ENCODE measurements at places on chromosomes 2 and 18.

DNA sequence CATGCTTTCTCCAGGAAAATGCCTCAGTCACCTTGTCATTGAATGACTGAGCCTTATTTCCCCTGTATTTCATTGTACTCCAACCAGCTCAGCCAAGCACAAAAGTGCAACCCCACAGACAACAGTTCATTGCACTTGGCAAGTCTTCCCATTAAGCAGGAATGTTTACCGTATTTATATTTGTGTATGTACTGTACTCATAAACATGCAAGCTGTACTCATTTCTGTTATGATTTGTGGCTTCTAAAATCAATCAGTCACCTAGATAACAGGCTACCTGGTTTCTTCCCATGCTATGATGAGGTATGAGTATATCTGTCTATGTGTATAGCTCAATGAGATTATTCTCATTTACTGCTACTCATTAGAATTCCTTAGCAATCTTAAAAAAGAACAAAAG, 505.5 kb upstream of the FAM98A start:
- DNase-seq = no peak

- no peak for DNase-seq
Observed at GRCh38 chr2:161570424-161571050, 53.7 kb upstream of the SLC4A10 start.

GRCh38 chr2:26740890-26741302, 23.2 kb upstream of the SLC35F6 start:
- no peak for DNase-seq

DNA sequence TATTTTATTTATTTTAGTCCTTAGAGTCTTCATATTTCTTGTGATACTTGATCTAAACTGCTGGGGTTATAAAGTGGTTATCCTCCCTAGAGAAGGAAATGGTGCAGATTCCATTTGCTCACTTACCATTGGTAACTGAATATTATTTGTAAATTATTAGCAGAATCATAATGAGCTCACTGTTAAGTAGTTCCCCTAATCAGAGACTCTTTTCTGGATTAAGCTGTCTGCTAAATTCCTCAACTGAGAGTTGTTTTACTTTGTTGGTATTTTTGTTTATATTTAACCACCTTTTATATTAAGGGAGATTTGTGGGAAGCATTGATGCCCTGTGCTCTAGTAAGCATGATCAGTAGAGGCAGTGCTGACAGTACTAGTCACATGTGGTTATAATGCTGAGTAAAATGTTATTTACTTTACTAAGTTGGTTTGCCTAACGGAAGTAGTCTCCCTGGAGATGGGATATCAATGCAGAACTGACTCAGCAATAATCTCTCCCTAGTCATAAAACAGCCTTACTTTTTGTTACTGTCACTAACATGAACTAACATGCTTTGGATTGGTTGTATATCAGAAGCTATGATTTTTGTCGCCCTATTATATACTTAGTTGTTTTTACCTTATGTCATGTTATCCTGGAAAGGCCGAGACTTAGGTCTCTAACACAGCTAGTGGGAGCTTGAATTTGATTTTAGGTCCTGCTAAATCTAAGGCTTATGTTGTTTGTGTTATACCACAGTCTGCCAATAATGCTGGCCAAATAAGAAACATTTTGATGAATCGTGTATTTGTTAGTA, 166.7 kb downstream of the MCFD2 start:
- no peak for DNase-seq

- no peak for DNase-seq
Observed at GRCh38 chr2:45825001-45825651, 173.7 kb downstream of the PRKCE start.

GRCh38 chr2:71798266-71799012, 345.1 kb downstream of the DYSF start:
- no peak for DNase-seq

DNA sequence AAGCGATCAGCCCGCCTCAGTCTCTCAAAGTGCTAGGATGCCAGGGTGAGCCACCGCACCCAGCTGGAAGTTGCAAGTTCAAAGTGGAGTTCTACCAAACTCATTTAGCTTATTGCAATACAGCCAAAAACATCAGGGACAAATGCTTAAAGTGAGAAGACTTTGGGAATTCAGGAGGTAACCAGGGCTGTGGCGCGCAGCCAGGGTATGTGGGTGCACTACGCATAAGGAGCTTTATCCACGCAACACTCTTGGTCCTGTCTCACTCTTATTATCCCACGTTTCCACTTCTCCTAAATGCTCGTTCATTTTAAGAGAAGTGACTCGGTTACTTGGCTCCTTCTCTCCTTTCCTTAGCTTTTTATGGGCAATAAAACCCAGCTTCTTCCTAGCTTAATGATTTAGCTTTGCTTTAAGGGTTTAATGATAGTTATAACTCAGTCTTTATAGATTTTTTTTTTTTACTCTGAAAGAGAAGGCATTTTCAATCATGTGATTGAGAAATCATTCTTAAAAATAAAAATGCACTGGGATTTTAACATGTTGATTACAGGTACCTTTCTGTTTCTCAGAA, 199.8 kb downstream of the KCNE4 start:
- DNase-seq = no peak

GRCh38 chr18:57941841-57942489, 102.1 kb upstream of the NEDD4L start:
- DNase-seq = no peak

DNA sequence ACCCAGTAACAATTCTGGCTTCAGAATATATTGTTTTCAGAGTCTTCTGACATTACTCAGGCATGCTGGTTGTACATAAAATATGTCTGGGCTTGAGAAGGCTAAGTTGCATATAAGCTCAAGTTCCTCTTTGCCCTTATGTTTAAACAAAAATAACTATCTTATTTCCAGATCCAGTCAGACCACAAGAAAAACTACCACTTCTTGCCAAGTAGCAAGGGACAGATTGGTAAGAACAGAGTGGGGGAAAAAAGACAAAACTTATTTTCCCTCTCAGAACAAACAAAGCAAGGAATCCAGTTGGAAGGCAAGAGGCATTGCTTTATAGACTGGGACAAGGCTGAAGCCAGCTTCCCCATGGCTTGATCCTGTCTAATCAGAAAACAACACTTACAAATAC, 1036.7 kb upstream of the CELF4 start:
- DNase-seq = no peak

All from activated effector memory CD4-positive, alpha-beta T cell treated with Interleukin-2 at 50 U/mL for 16 hours (primary cell).